ENCODE measurements at places on chromosomes 3 and 15.

- peak; percentile 80 for DNase-seq
Measured at GRCh38 chr3:130423064-130423463, 77.6 kb downstream of the COL6A5 start.

- DNase-seq: peak; percentile 48
Measured at GRCh38 chr3:71684757-71685386, 40.3 kb downstream of the EIF4E3 start.

DNA sequence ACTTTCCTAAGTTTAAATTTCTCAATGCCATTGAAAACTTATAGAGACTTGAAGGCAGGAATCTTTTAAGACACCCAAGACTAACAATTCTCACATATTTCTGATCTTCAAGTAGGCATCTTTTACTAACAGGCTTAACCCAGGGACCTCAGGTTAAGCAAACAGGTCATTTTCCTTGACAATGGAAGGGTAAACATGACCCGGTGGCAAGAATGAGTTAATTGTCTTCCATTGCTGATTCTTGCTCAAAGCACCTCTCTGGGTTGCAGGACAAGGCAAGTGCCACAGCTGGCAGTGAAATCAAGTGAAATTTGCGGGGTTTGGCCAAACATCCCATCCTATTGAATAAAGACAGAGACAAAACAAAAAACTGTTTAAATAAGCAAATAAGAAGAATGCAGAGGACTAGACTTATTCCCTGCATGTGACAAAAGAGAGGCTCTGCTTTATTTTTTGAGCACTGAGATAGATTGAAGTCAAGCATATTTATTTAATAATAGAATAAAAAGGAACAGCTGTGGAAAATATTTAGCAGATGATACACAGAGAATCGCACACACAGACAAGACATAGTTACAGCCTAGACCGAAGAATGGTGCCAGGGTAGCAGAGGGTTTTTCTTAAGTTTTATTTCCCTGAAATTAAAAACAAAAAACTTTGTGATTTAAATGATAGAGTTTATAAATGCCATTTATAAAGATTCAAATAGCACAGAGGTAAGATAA, 56.0 kb upstream of the MITF start:
- no peak for DNase-seq

DNA sequence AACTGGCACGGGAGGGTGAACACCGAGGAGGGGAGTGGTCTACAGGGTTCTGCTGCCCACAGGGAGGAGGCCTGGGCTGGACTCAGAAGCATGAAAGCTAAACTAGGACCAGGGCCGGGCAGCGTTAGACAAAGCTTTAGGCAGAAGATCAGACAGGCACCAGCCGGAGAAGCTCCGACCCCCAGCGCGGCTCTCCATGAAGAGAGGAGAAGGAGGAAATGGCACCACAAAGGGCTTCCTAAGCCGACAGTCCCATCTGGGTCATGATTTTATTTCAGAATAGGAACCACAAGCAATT, 61.2 kb downstream of the RUBCN start:
- DNase-seq: no peak

- DNase-seq: peak; percentile 88
Measured at GRCh38 chr3:45167011-45167911, 21.1 kb upstream of the CDCP1 start.

DNA sequence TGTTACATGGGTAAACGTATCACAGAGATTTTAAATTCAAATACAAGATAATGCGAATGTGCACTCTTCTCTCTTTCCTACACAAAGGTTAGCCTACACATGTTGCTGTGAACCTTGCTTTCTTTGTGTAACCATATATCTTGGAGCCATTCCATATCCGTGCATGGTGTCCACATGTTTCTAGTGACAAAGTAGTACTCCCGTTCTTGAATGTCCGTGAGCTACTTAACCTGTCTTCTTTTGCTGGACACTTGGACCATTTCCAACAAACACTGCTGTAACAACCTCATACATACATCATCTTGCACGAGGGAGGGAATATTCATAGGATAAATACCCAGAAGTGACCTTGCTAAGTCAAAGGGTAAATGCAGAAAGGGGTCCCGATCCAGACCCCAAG, 75.0 kb downstream of the STRIT1 start:
- no peak for DNase-seq

GRCh38 chr15:78737187-78737820, 74.0 kb downstream of the ADAMTS7 start:
- DNase-seq: no peak

GRCh38 chr15:63322541-63322940, 45.1 kb downstream of the APH1B start:
- no peak for DNase-seq

GRCh38 chr15:69719527-69720240, 267.1 kb downstream of the RPLP1 start:
- DNase-seq: no peak

DNA sequence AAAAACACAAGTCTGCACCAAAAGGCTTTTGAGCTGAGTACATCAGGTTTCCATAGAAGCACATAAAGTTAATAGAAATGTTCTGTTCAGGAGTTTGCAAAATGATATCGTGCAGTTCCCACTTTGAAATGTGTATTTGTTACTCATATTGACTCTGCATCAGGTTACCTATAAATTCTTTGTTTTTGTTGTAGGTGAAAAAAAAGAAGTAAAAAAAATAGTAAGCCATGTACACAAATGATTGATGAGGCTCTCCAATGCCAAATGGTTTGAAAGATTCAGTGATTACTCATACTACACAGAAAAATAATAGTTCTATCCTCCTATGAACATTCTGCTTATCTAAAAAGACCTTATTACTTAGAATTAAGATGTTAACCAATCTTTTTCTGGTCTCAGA, 287.3 kb upstream of the MME start:
- DNase-seq: no peak

GRCh38 chr15:52021128-52021671, 2.2 kb downstream of the MAPK6 start:
- peak; percentile 66 for DNase-seq

DNA sequence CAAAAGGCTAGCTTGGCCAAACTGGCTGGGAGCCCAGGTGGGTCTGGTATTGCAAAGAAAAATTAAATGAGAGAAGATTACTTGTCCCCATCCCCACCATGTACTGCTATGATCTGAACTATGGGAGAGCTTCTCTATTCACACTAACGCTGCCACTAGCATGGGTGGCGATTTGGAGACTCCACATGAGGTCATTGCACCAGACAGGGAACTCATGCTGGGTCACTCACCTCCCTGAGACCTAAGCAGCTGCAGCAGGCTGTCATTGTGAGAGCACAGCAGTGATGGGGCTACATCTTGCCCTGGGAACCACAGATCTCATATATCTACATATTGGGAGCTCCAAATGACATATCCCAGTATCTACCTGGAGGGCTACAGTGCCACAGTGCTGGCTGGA, 36.3 kb upstream of the NECTIN3 start:
- peak; percentile 1 for DNase-seq

- DNase-seq: no peak
Measured at GRCh38 chr3:127735767-127736693, 63.3 kb downstream of the ABTB1 start.

GRCh38 chr3:160312014-160312624, 86.9 kb downstream of the C3orf80 start:
- peak; percentile 41 for DNase-seq

DNA sequence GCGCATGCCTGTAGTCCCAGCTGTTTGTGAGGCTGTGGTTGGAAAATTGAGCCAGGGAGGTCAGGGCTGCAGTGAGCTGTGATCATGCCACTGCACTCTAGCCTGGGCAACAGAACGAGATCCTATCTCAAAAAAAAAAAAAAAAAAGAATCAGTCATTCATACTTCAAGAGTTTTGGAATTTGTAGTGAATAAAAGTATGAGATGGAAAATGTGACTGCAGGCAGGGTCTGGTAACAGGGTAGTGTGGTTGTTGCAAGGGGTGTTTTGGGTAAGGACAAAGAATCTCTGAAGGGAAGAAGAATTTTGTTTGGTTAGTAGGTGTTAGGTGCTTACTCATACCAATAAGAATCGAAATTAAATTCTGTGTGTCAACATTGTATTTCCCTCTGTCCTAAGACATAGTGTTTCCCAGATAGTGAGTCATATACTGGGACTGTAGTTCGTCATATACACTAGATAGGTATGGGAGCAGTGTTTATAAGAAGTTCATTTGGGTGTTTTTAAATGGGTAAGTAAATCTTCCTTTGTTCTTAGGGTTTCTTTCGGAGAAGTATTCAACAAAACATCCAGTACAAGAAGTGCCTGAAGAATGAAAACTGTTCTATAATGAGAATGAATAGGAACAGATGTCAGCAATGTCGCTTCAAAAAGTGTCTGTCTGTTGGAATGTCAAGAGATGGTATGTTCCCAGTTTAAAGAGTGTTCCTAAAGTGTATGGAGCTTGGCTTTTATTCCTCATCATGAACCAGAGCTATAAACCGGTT, 14.2 kb downstream of the NR1D2 start:
- DNase-seq: no peak

GRCh38 chr15:96412045-96412905, 81.8 kb downstream of the NR2F2 start:
- no peak for DNase-seq

DNA sequence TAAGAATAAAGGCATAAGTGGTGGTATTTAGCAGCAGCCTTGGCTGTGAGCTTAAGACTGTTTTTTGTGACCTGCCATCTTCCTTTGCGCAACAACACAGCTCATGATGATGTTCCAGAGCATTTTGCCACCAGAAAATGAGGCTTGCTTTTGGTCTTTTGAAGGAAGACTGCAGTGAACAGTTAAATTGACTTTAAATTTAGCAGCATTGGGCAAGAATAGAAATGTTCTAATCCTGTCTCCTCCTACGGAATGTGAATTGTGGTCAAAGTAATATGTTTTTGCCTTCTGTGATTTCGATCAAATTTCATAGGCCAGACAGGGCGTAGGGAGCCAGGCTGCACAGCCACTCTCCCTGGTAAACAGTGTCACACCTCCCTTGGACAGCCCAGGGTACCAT, 460.7 kb upstream of the RASGRP1 start:
- no peak for DNase-seq

- peak; percentile 62 for DNase-seq
Measured at GRCh38 chr3:64559588-64559987, 128.2 kb downstream of the ADAMTS9 start.

DNA sequence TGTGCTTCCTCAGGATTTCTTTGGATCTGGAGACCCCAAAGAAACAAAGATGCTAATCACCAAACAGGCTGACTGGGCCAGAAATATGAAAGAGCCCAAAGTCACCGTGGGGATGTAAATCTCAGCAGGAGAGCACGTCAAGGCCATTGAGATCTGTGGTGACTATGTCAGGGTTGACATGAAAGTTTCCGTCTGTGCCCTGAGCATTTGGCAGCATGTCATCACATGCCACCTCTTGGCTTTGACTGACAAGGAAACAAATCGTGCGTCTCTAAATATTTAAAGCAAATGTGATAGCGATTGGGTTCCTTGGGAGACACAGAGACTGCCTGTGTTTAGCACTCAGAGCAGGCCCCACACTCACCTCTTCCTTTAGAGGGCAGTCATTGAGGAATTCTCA, 35.2 kb downstream of the EFCAB12 start:
- DNase-seq: no peak

DNA sequence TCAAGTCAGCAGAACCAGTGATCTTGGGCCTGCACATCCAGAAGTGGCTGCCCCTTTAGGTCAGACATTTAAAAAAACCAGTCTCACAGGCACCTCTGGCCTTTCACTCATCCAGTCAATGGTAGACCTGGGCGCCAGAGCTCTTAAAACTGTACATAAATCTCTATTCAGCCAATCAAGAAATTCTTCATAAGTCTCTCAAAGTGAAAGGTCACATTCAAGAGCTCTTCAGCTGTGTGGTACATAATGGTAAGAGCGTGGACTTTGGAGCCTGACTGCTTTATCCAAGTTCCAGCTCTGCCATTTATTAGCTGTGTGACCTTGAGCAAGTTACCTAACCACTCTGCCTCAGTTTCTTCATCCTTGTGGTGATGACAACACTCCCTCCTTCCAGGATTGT, 22.3 kb upstream of the MORF4L1 start:
- DNase-seq: no peak

DNA sequence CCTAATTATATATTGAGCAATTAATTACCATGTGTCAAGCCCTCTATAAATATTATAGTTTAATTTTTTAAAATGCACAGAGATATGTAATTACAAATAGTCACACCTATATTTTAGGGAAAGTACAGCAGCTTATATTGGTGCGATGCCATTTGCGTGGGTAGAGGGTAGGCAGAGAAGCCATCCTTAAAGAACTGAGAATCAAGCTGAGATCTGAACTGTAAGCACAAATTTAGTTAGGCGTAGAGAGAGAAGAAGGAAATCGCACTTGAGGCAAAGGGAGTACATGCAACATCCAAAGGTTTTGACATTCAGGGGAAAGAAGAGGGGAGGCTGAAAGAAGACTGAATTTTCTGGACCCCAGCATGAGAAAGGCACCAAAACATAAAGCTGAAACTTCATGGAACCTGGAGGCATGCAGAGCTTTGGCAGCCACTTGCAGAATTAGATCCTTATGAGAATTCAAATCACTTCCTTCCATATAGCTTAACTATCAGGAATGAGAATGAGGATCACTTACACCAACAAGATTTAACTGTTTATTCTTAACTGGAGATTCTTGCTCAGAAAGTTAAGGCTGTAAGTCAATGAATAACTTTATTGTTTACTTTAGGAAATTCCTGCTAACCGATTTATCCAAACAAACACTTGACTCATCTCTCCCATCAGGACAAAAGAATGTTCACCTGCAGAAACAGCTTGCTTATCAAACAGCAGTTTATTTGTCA, 114.3 kb downstream of the TGFBR2 start:
- no peak for DNase-seq

GRCh38 chr3:117191245-117191644, 481.7 kb downstream of the TUSC7 start:
- DNase-seq: no peak

DNA sequence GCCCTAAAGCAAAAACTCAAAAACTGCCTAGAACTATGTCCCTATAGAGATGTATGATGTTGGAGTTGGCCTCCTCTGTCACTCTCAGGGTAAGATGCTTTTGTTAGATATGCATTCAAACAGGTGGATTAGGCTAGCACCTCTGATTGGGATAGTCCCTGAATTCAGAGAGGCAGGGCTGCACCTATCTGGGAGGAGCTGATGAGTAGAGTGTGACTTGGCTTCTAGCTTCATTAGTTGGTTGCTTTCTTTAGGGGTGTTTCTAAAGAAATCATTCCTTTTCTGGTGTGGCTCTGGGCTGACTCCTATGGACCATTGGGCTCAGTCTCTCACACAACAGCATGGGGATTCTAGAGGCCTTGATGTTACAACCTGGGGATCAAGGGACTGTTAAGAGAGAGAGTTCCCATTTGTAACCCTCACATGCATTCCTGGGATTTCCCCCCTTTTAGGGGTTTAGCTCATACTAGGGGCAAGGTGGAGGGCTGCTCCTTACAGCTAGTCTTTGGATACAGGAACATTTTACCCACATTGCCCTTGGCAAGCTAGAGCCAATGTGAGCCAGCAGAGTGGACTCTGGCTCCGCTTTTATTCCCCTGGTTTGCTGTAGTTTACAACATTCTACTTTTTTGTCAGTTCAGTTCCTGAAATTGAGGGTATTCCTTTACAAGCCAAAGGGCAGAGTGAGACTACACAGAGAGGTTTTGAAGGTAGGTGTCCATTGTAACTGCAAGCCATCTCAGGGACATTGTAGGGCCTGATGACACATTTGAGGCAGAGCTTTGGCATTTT, 7.5 kb downstream of the ZNF592 start:
- no peak for DNase-seq

- DNase-seq: no peak
Measured at GRCh38 chr15:92907229-92907628, 7.1 kb downstream of the CHD2 start.
